IMR-90 (cell line): ENCODE measurements at places on chromosomes 7 and 10. TPM values are rescaled to one million over a fixed set of nuclear protein-coding genes. Genes with fewer than 3 reads are reported as not detected.

DNA sequence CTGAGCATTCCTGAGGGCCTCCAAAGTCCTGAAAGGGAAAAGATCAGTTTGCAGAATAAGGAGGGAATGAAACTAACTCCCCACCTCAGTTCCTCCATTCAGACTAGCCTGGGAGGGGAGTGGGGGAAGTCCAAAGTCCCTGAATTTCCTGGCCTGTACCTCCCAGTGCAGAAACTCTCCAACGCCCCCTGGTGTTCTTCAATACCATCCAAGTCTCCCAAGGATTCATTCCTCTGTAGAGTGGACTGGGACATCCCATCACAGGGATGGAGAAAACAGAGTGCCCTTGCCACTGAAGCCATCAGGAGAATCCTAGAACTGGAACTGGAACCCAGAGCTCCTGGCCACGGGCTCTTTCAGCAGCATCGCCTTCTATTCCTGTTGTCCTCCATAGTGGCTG is 1.6 kb upstream of the COL13A1 start:
- H3K27ac ChIP-seq = no peak overlapping the region
- DNase-seq = peak; percentile 75
- H3K4me3 ChIP-seq = no peak overlapping the region
- H3K27me3 ChIP-seq = peaks cover 3% of the 10 kb centered on the region; the same call in 1 of the 2 replicates
- peaks cover 12% of the 10 kb centered on the region for H3K4me1 ChIP-seq
- no peaks in the 10 kb centered on the region for H3K36me3 ChIP-seq

METTL27 gene
- 1.7 and 2.3 TPM in 2 replicates for total RNA-seq

LEP gene
- not detected in 2 replicates for total RNA-seq

- H3K4me1 ChIP-seq = peaks cover 22% of the 10 kb centered on the region
- peaks cover 27% of the 10 kb centered on the region for H3K36me3 ChIP-seq
- peak overlapping the region; percentile 18; the same call in 1 of the 2 replicates for H3K27ac ChIP-seq
- H3K27me3 ChIP-seq = no peaks in the 10 kb centered on the region
- no peak overlapping the region for H3K4me3 ChIP-seq
These were observed 6.1 kb downstream of the CHRM2 start for GRCh38 chr7:136874393-136875032.

GRCh38 chr10:76338187-76338586 is 906.8 kb downstream of the LRMDA start:
- no peak overlapping the region for H3K4me3 ChIP-seq
- no peaks in the 10 kb centered on the region for H3K27me3 ChIP-seq
- H3K36me3 ChIP-seq = no peaks in the 10 kb centered on the region
- H3K27ac ChIP-seq = peak overlapping the region; percentile 88

DNA sequence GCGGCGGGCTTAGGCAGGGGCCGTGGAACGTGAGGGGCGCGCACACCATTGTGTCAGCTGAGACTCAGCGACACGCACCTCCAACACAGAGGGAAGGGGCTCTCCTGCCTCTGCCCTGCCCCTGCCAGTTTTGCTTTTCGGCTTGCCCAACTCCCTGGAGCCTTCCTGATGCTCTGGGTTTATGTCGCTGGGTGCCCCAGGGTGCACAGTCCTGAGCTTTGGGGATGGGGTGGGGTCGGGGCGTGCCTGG is 13.3 kb downstream of the TMEM120A start:
- H3K4me1 ChIP-seq = no peaks in the 10 kb centered on the region
- H3K4me3 ChIP-seq = no peak overlapping the region
- H3K27me3 ChIP-seq = no peaks in the 10 kb centered on the region
- H3K36me3 ChIP-seq = peaks cover 60% of the 10 kb centered on the region
- DNase-seq = no peak
- H3K27ac ChIP-seq = no peak overlapping the region

GRCh38 chr10:30320248-30320647 is 28.8 kb downstream of the MTPAP start:
- H3K27ac ChIP-seq = no peak overlapping the region
- H3K27me3 ChIP-seq = no peaks in the 10 kb centered on the region
- peaks cover 7% of the 10 kb centered on the region for H3K36me3 ChIP-seq
- DNase-seq = no peak

GRCh38 chr10:87976101-87976743 is 112.8 kb downstream of the PTEN start:
- H3K27ac ChIP-seq = no peak overlapping the region
- no peaks in the 10 kb centered on the region; the same call in 1 of the 2 replicates for H3K27me3 ChIP-seq
- H3K4me3 ChIP-seq = no peak overlapping the region
- DNase-seq = peak; percentile 42
- no peaks in the 10 kb centered on the region for H3K36me3 ChIP-seq

MALRD1 gene
- 0.56 and 1.1 TPM in 2 replicates for total RNA-seq

DNA sequence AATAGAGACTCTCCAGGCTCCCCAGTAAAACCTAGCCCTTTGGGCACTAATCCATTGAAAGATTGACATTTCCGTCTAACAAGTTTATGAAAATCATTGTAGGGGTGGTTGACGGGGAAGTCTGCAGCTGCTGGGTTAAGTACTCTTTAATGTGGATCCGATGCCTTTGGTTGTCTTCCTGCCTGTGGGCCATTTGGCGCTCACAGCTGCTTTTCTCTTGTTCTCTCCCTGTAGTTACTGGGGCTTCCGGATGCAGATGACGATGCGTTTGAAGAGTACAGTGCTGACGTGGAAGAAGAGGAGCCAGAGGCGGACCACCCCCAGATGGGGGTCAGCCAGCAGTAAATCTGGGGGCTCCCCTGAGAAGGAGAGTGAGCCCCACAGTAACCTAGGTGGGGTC is 22.4 kb downstream of the MTURN start:
- no peak overlapping the region for H3K27ac ChIP-seq
- DNase-seq = no peak
- peaks cover 3% of the 10 kb centered on the region for H3K36me3 ChIP-seq
- no peaks in the 10 kb centered on the region for H3K4me1 ChIP-seq

- no peak overlapping the region for H3K4me3 ChIP-seq
- H3K4me1 ChIP-seq = no peaks in the 10 kb centered on the region
- H3K27ac ChIP-seq = no peak overlapping the region
- peaks cover 31% of the 10 kb centered on the region for H3K27me3 ChIP-seq
These were observed 75.2 kb downstream of the MYL10 start for GRCh38 chr7:101553771-101554445.

DNA sequence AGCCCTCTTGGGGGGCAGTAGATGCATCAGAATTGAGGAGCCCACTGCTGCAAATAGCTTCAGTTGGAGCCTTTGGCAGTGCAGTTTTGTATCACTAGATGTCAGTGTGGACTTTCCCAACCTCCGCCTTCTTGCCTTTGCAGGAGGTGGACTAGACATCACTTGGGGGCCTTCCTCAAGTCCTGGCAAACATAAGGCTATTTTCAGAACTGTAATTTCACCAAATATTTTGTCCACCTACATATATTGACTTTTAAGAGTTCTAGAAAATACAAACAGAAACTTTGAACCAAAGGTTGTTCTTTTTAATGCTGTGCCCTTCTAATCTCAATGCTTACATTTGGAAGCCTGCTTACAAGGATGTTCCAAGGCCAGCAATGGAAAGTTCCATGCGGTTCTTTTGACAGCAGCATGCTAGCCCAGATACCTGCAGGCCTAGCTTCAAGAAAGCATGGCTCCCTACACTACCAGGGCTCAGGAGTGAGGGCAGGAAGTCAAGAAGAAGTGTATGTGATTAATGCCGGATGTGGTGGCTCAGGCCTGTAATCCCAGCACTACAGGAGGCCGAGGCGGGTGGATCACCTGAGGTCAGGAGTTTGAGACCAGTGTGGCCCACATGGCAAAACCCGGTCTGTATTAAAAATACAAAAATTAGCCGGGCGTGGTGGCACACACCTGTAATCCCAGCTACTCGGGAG is 8.0 kb upstream of the ZNRF2 start:
- no peak overlapping the region for H3K27ac ChIP-seq
- peaks cover 23% of the 10 kb centered on the region for H3K27me3 ChIP-seq
- peak; percentile 62 for DNase-seq
- H3K36me3 ChIP-seq = no peaks in the 10 kb centered on the region

PRPS1L1 gene
- total RNA-seq = not detected in 2 replicates

TMED4 gene
- 68.0 and 92.7 TPM in 2 replicates for total RNA-seq

DNA sequence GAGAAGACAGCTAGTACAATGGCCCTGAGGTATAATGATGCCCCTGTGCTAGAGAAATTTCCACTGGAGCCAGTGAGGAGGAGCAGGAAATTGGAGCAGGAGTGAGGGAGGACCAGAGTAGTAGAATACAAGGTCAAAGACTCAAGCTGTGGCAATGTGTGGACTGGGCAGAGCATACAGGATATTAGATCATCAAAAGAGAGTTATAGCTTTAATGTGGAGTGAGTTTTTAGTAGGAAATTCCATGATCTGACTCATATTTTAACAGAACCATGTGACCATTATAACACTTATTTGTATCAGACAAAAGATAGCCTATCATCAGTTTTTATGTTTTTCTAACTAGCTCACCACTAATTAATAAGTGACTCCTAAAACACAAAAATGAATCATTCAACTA is 154.1 kb downstream of the DGKB start:
- no peaks in the 10 kb centered on the region for H3K36me3 ChIP-seq
- H3K27ac ChIP-seq = no peak overlapping the region
- H3K4me1 ChIP-seq = no peaks in the 10 kb centered on the region
- peak; percentile 77 for DNase-seq
- H3K4me3 ChIP-seq = no peak overlapping the region

CPN1 gene
- total RNA-seq = not detected in 2 replicates

DPYSL4 gene
- total RNA-seq = 7.2 and 8.1 TPM in 2 replicates

DNA sequence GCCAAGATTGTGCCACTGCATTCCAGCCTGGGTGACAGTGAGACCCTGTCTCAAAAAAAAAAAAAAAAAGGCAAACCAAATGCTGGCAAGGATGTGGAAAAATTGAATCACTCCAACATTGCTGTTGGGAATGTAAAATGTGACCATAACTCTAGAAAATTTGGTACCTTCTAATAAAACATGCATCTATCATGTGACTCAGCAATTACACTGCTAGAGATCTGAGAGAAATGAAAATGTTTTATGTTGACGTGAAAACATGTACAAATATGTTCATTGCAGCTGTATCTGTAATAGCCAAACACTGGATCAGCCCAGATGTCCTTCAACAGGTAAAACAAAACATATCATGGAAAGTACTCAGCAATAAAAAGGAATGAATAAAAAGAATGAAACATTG is 30.8 kb upstream of the SAR1A start:
- H3K4me1 ChIP-seq = no peaks in the 10 kb centered on the region
- no peak overlapping the region for H3K4me3 ChIP-seq
- H3K27ac ChIP-seq = no peak overlapping the region
- DNase-seq = no peak
- no peaks in the 10 kb centered on the region for H3K27me3 ChIP-seq

DNA sequence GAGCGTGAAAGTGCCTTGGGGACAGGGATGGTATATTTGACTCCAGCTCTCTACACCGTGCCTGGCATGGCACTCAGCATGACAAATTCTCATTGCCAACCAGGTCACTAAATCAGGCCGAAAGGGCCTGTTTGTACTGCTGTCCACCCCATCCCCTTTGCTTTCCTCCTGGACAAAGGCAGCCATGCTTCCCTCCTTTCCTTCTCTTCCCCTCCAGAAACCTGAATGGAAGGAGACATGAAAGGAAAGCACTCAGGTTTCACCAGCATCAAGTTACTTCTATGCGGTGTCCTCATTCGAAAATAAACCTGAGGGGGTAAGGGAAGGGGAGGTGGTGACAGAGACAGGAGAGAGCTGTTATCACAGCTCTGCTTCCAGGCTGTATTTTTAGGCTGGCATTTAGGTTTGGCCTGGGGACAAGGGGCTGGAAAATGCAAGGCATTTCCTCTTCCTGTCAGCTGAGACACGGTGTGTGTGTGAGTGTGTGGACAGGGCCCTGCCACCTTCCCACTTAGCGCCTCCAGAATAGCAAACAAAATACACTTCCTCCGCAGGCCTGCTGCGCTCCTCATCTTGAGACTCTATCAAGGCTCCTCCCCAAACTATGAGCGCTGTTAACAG is 79.9 kb upstream of the COL13A1 start:
- H3K4me1 ChIP-seq = peaks cover 7% of the 10 kb centered on the region
- H3K27ac ChIP-seq = peak overlapping the region; percentile 53; the same call in 1 of the 2 replicates
- no peak overlapping the region for H3K4me3 ChIP-seq
- H3K36me3 ChIP-seq = no peaks in the 10 kb centered on the region

GRCh38 chr10:46247808-46248569 is 38.8 kb upstream of the ANTXRL start:
- DNase-seq = no peak
- H3K27ac ChIP-seq = no peak overlapping the region
- H3K4me1 ChIP-seq = peaks cover 11% of the 10 kb centered on the region; the same call in 1 of the 2 replicates
- H3K4me3 ChIP-seq = no peak overlapping the region
- peaks cover 2% of the 10 kb centered on the region; the same call in 1 of the 2 replicates for H3K27me3 ChIP-seq

AGBL3 gene
- total RNA-seq = 0.18 and 0.28 TPM in 2 replicates

GRCh38 chr7:149734791-149735075 is 38.7 kb downstream of the ZNF467 start:
- no peaks in the 10 kb centered on the region for H3K4me1 ChIP-seq
- H3K27ac ChIP-seq = no peak overlapping the region
- peaks cover 15% of the 10 kb centered on the region for H3K36me3 ChIP-seq
- H3K27me3 ChIP-seq = peaks cover 1% of the 10 kb centered on the region; the same call in 1 of the 2 replicates
- H3K4me3 ChIP-seq = no peak overlapping the region
